ENCODE measurements at places on chromosomes 5 and 9. TPM values are rescaled to one million over a fixed set of nuclear protein-coding genes. Genes with fewer than 3 reads are reported as not detected.

ZNF474 gene
- total RNA-seq, result not detected

GRCh38 chr5:1745123-1745795 is 54.4 kb downstream of the MRPL36 start:
- H3K4me3 ChIP-seq, result no peak overlapping the region
- H3K36me3 ChIP-seq, result no peaks in the 10 kb centered on the region
- DNase-seq, result peak; percentile 56
- no peak overlapping the region for H3K27ac ChIP-seq
- no peaks in the 10 kb centered on the region for H3K27me3 ChIP-seq

DNA sequence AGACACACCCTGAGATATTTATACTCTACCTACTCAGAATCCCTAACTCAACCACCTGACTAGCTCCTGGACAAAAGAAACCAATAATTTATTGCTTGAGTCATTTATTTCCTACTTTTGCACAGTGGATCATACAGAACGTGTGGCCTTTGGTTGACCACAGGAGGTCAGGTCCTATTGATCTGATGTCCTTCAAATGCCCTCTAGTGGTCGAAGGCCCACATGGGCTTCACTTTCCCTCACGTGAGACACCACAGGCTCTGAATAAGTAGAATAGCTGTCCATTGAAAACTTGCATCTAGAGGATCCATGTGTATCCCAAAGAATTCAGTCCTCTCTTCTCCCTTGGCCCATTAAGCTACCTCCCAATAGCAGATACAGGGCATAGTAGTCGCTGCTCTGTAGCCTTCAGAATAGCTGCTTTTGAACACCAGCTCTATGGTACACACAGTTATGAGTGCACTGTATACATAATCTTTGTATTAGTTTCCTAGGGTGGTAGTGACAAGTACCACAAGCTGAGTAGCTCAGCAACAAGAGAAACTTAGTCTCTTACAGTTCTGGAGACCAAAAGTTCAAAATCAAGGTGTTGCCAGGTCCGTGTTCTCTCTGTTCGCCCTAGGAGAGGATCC is 177.6 kb upstream of the SMARCA2 start:
- DNase-seq, result no peak
- H3K36me3 ChIP-seq, result no peaks in the 10 kb centered on the region
- H3K4me3 ChIP-seq, result no peak overlapping the region

DNA sequence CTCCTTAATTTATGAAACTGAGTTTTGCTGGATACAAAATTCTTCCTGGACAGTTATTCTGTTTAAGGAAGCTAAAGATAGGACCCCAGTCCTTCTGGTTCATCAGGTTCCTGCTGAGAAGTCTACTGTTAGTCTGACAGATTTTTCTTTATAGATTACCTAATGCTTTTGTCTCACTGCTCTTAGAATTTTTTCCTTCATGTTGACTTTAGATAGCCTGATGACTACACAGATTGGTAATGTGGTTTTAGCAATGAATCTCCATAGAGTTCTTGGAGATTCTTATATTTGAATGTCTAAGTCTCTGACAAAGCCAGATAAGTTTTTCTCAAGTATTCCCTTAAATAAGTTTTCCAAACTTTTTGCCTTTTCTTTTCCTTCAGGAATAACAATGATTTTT is 419.7 kb downstream of the CDH10 start:
- H3K4me3 ChIP-seq, result no peak overlapping the region
- DNase-seq, result no peak
- H3K36me3 ChIP-seq, result no peaks in the 10 kb centered on the region
- H3K27me3 ChIP-seq, result no peaks in the 10 kb centered on the region

DNA sequence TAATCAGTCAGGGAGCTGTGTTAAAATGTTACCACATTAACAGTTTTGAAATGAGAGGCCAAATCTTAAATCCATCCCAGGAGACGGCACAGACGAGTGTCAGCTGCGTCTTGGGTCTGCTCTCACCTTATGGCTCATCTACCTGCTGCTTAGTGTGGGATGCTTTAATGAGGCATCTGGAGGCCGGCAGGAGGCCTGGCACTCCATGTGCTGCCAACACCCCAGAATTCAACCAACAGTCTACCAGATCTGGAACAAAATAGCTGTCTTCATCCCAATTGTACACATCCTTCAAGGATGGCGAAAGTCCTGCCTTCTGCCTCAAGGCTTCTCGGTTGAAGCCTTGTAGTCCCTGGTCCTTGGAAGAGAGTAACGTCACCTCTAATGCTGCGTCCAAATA is 12.0 kb downstream of the PRKACG start:
- H3K36me3 ChIP-seq, result no peaks in the 10 kb centered on the region
- H3K4me1 ChIP-seq, result no peaks in the 10 kb centered on the region
- H3K4me3 ChIP-seq, result no peak overlapping the region
- H3K27ac ChIP-seq, result no peak overlapping the region
- H3K27me3 ChIP-seq, result no peaks in the 10 kb centered on the region

BSPRY gene
- 0.28 TPM for total RNA-seq

DNA sequence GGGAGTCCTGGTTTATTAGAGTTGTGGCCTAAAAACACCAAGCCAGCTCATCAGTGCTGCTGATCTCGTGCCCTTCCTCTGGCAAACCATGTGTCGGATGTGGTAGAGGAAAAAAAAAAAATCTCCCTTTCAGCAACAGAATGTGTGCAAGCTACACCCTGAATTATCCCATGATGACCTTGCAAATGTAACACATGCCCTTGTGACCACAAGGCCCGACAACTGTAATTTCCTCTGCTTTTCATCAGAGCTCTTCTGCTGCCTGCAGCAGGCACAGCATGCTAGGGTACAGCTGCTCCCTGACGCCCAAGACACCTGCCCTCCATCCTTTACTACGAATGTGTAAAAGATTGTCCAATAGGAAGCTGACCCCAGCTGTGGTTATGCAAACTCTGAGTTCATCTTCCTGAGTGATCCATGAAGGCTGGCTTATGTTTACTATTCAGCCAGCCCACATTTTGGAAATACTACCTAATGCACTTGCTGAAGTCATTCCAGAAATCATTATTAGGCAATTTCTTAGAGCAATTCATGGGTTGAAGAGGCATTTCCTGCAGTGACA is 14.6 kb upstream of the BNC2 start:
- no peaks in the 10 kb centered on the region for H3K36me3 ChIP-seq
- peaks cover 13% of the 10 kb centered on the region for H3K4me1 ChIP-seq
- H3K27me3 ChIP-seq, result no peaks in the 10 kb centered on the region
- no peak overlapping the region for H3K27ac ChIP-seq

GRCh38 chr5:4563400-4563799 is 576.7 kb upstream of the ADAMTS16 start:
- H3K4me1 ChIP-seq, result no peaks in the 10 kb centered on the region
- H3K36me3 ChIP-seq, result no peaks in the 10 kb centered on the region
- no peak for DNase-seq
- H3K27me3 ChIP-seq, result no peaks in the 10 kb centered on the region

- H3K27ac ChIP-seq, result no peak overlapping the region
- no peaks in the 10 kb centered on the region for H3K27me3 ChIP-seq
- no peak overlapping the region for H3K4me3 ChIP-seq
- no peaks in the 10 kb centered on the region for H3K4me1 ChIP-seq
These were observed 80.2 kb downstream of the DOCK2 start for GRCh38 chr5:169717288-169717687.

PAEP gene
- total RNA-seq, result not detected

DNA sequence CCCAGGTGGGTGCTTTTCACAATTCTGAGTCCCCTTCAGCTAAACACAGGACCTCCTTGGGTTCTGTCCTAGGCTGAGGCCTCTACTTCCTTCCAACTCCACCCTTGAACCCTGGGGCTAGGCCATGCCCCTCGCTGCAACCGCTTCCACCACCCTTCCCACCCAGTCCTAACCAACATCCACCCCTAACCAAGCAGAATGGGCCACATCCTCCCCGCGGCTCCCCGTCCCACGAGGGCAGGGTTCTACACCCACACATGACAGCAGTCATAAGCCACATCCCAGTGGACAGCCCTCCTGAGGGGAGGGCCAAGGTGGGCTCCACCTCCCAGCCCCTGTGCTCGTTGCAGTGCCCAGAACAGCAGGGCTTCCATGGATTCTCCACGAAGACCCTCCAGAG is 65.8 kb downstream of the SHB start:
- no peak for DNase-seq
- H3K36me3 ChIP-seq, result no peaks in the 10 kb centered on the region
- H3K27me3 ChIP-seq, result no peaks in the 10 kb centered on the region
- no peak overlapping the region for H3K27ac ChIP-seq

- H3K27me3 ChIP-seq, result no peaks in the 10 kb centered on the region
- H3K27ac ChIP-seq, result no peak overlapping the region
- H3K36me3 ChIP-seq, result no peaks in the 10 kb centered on the region
- no peak for DNase-seq
- no peak overlapping the region for H3K4me3 ChIP-seq
- H3K4me1 ChIP-seq, result no peaks in the 10 kb centered on the region
These were observed 113.8 kb downstream of the DOCK8 start for GRCh38 chr9:328453-328852.

GRCh38 chr5:149639737-149640136 is 58.4 kb downstream of the ARHGEF37 start:
- H3K27ac ChIP-seq, result peak overlapping the region; percentile 85
- no peaks in the 10 kb centered on the region for H3K36me3 ChIP-seq
- DNase-seq, result peak; percentile 63
- H3K4me1 ChIP-seq, result peaks cover 31% of the 10 kb centered on the region
- no peaks in the 10 kb centered on the region for H3K27me3 ChIP-seq
- H3K4me3 ChIP-seq, result no peak overlapping the region

ST6GALNAC4 gene
- 27.0 TPM for total RNA-seq

DNA sequence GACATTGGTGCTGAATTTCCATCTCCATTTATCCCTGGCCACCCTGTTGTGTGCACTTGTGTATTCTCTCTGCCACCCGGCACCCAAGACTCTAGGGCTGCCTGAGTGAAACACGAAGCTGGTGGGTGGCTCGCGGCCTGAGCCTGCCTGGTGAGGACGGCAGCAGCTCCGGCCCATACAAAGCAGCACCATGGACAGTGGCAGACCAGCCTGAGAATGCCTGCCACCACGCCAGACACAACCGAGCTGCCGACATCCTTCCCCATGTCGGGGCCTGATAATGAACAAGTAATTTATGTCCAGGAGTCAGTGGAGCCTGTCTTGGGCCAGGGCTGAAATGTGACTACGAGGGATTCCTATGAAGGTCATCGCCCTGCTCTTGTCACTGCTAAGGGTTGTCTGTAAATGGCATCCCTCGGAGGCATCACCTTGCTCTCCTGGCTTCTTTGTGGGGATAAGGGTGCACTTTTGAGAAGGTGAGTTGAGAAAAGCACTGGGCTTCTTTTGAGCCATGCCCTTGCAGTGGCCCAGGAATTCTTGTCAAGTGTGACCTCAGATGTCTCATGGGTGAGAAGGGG is 175.7 kb downstream of the MELK start:
- no peaks in the 10 kb centered on the region for H3K36me3 ChIP-seq
- no peak overlapping the region for H3K4me3 ChIP-seq
- no peak for DNase-seq
- no peaks in the 10 kb centered on the region for H3K27me3 ChIP-seq
- H3K4me1 ChIP-seq, result no peaks in the 10 kb centered on the region
- no peak overlapping the region for H3K27ac ChIP-seq

IFNA10 gene
- total RNA-seq, result not detected

HK3 gene
- total RNA-seq, result 12.8 TPM

GRCh38 chr9:35397923-35398322 is 92.0 kb upstream of the RUSC2 start:
- DNase-seq, result no peak
- no peaks in the 10 kb centered on the region for H3K4me1 ChIP-seq
- no peak overlapping the region for H3K27ac ChIP-seq
- no peak overlapping the region for H3K4me3 ChIP-seq
- H3K27me3 ChIP-seq, result no peaks in the 10 kb centered on the region

- H3K27me3 ChIP-seq, result no peaks in the 10 kb centered on the region
- no peaks in the 10 kb centered on the region for H3K36me3 ChIP-seq
- H3K4me3 ChIP-seq, result no peak overlapping the region
- DNase-seq, result no peak
These were observed 1072.7 kb downstream of the NR2F1-AS1 start for GRCh38 chr5:92508271-92508670.

CCDC187 gene
- not detected for total RNA-seq

DNA sequence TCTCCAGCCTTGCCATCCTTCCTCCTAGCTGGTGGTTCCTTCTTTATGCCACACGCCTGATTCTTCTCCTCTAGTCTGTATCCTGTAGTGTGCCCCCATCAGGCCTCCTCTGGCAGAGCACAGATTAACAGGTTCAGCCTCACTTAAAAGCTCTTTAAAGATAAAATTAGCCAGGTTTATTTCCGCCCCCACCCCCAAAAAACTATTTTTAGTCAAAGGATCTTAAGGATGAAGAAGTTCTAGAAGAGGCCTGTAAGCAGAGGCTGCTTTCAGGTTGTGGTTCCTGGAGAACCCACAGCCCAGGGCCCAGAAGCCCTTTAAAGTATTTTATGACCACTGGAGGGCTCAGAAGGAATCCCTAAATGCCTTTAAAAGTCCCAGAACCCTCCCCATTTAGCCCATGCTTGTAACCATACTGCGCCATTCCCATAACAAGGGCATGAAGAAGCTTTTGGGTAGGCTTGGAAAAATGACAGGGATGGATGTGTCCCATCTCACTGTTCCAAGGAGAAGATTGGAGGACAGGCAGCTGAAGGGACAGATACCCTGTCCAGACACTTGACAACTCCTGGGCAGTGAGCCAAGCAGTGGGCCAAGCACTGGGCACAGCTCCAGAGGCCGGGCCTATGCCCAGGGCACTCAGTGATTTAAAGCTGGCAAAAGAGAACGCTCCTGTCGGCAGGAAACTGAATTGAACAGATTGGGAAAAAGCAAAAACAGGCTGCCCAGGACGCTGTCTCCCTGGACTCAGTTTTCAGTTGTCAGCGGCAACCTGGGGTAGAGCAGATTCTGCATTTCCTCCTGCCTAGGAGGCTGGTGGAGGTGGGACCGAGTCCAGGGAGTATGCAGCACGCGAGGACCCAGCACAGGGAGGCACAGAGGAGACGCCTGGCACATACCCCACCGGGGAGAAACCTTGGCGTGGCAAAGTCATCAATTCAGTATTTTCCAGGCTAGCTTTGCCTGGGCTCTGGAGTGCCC is 106.3 kb upstream of the SSBP2 start:
- H3K4me3 ChIP-seq, result no peak overlapping the region
- no peaks in the 10 kb centered on the region for H3K36me3 ChIP-seq
- no peaks in the 10 kb centered on the region for H3K27me3 ChIP-seq
- peaks cover 29% of the 10 kb centered on the region for H3K4me1 ChIP-seq
- peak; percentile 84 for DNase-seq
- peak overlapping the region; percentile 72 for H3K27ac ChIP-seq

DNA sequence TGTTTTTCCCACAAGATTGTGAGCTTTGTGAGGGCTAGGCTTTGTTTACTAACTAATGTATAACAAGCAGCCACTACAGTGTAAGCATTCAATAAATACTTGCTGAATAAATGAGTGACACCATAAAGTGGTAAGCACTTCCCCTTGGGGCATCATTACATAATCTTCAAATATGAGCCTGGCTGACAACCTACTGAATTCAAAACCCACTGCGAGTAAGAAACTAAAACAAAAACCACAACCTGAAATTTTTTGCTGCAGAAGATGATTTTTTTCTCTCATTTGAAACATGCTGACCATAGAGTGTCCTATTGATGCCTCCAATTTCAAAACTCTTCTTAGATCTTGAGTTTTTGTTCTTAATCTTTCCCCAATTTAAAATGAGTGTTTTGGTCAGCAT is 331.3 kb upstream of the CCNG1 start:
- H3K4me1 ChIP-seq, result no peaks in the 10 kb centered on the region
- DNase-seq, result no peak
- no peak overlapping the region for H3K27ac ChIP-seq
- no peaks in the 10 kb centered on the region for H3K36me3 ChIP-seq
- no peaks in the 10 kb centered on the region for H3K27me3 ChIP-seq
